CD4-positive, alpha-beta T cell (primary cell): ENCODE measurements at places on chromosomes 4 and X. TPM values are rescaled to one million over a fixed set of nuclear protein-coding genes. Genes with fewer than 3 reads are reported as not detected.

DNA sequence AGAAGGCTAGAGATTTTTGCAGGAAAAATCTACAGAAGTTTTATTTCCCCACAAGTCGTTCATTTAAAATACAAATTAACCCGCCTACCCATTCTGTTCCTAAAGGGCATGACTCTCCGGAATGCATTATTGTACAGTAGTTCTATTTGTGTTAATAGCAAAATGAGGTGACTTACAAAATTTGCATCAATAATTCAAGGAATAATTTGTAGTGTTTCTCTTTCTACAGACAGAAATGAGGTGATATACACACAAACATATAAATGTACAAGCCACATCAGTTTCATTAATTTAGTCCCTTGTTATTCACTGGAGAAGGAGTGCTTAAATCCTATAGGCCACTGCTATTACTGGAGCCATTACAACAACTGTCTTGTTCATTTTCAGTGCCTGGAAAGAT is 501.3 kb upstream of the DIAPH2 start:
- DNase-seq, result no peak
- H3K36me3 ChIP-seq, result no peaks in the 10 kb centered on the region
- H3K4me1 ChIP-seq, result no peaks in the 10 kb centered on the region
- no peak overlapping the region for H3K27ac ChIP-seq
- H3K27me3 ChIP-seq, result no peaks in the 10 kb centered on the region

GRCh38 chr4:132071815-132072214 is 1077.3 kb upstream of the PCDH10 start:
- no peak for DNase-seq
- no peak overlapping the region for H3K27ac ChIP-seq
- no peaks in the 10 kb centered on the region for H3K36me3 ChIP-seq
- no peak overlapping the region for H3K4me3 ChIP-seq
- H3K4me1 ChIP-seq, result no peaks in the 10 kb centered on the region
- H3K27me3 ChIP-seq, result no peaks in the 10 kb centered on the region

DNA sequence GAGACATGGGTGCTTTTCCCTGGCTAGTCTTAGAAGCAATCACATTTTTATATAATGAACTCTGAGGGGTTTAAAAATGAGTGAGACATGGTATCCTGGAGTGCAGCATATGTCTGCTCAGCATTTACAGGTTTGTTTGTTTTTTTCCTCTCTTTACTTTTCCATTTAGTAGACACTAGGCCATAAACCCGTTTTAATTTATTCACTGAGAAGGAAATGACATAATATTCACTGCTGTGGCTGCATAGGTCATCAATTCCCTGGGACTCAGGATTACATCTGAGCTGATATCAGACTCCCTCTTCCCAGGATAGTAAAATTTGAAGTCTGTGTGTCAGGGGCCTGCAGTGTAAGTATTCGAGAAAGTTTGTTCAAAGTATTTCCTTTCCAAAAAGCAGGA is 178.9 kb upstream of the SPRY1 start:
- no peaks in the 10 kb centered on the region for H3K27me3 ChIP-seq
- no peaks in the 10 kb centered on the region for H3K4me1 ChIP-seq
- H3K4me3 ChIP-seq, result no peak overlapping the region
- no peak overlapping the region for H3K27ac ChIP-seq

DNA sequence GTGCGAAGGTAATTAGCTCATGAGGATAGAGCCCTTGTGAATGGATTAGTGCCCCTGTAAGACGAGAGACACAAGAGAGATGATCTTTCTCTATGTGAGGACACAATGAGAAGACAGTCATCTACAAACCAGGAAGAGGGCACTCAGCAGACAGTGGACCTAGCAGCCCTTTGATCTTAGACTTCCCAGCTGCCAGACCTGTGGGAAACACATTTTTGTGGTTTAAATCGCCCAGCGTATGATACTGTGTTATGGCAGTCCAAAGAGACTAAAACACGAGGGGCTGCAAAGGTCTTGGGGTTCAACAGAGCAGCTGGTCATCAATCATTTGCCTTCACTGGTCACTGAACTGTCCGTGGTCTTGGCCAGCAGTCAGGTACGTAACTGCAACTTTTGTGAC is 9.2 kb upstream of the SYNPO2 start:
- H3K4me1 ChIP-seq, result no peaks in the 10 kb centered on the region
- H3K36me3 ChIP-seq, result no peaks in the 10 kb centered on the region
- H3K27ac ChIP-seq, result no peak overlapping the region
- H3K4me3 ChIP-seq, result no peak overlapping the region
- H3K27me3 ChIP-seq, result no peaks in the 10 kb centered on the region
- DNase-seq, result no peak

DNA sequence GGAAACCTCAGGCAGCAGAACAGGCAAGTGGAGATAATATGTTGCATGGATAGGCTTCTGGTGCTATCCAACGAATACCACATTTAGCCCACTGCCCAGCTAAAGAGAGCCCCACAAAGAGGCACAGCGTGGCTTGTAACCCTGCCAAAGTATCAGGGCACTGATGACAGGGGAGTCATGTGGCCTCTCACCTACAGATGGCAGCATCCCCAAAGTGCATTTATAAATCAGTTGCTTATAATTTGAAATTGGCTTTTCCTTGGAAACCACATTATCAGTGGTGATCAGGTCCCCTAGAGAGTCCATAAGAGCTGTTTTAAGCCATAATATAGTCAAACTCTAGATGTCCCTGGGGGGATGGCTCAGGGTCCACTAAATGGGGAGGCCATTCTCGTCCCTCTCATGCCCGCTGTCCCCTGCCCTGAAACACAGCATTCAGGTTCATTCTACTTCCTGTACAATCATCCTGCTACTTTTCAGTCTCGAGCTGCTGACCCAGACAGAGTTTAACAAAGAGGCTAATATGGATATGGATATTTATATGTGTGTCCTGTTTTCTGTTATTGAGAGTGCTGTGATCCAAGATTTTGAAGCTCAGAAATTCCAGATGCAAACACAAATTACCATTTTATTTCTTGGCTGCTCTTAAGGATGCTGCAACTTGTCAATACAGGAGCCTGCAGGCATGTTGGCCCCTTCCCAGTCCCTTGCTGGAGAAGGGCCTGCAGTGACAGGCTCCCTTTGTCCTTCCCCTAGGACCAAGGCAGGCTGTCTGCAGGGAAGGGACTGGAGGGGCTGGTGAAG is 28.5 kb downstream of the SRPX start:
- no peak overlapping the region for H3K27ac ChIP-seq
- H3K27me3 ChIP-seq, result peaks cover 5% of the 10 kb centered on the region
- H3K4me3 ChIP-seq, result no peak overlapping the region
- peak; percentile 18 for DNase-seq

DNA sequence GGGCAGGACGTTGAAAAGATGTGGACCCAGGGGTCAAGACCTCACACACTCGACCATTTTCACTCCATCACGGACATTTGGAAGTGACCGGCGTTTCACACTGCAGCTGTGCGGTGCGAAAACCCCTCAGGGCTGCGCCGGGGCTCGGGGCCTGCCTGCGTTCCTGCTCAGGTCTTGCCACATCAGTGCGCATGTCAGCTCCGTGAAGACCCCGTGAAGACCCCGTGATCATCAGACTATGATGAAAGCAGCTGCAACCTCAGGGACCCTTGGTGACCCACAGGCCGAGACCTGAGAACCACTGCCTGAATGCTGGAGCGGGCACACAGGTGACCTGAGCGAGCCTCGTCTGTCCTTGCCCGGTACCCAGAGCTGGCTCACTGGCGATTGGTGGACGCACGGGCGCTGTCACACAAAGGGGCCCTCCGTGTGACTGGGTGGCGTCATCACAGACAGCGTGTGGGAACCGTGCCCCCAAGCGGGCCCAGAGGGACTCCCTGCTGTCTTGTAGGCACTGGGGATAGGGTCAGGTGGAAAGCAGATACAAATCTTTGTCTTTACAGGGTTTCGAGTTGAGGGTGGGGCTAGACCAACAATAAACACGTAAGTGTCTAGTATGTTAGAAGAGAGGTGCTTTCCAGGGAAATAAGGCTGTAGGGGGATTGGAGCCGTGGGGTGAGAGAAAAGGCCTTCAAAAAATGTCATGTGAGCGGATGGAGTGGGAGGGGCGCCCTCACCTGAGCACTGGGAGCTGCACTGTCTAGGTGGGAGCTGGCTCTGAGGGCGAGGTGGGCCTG is 12.7 kb downstream of the MSANTD1 start:
- no peak overlapping the region for H3K4me3 ChIP-seq
- no peaks in the 10 kb centered on the region for H3K4me1 ChIP-seq
- no peak overlapping the region for H3K27ac ChIP-seq
- H3K36me3 ChIP-seq, result no peaks in the 10 kb centered on the region
- H3K27me3 ChIP-seq, result no peaks in the 10 kb centered on the region

DNA sequence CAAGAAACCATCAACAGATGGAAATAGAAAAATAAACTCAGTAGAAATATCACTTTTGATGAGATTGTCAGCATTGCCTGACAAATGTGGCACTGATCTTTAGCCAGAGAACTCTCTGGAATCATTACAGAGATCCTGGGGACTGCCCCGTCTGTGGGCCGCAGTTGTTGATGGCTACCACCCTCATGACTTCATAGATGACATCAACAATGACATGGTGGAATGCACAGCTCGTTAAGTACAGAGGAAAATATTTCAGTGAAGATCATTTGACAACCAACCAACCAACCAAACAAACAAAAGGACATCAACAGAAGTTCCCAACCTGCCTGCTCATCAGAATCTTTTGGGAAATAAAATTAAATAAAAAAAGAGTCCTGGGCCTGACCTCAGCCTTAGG is 132.6 kb downstream of the UCHL1 start:
- DNase-seq, result no peak
- H3K27ac ChIP-seq, result no peak overlapping the region
- H3K4me3 ChIP-seq, result no peak overlapping the region
- H3K36me3 ChIP-seq, result no peaks in the 10 kb centered on the region
- H3K27me3 ChIP-seq, result no peaks in the 10 kb centered on the region
- no peaks in the 10 kb centered on the region for H3K4me1 ChIP-seq

- no peak for DNase-seq
- no peaks in the 10 kb centered on the region for H3K36me3 ChIP-seq
- H3K27me3 ChIP-seq, result no peaks in the 10 kb centered on the region
- no peak overlapping the region for H3K4me3 ChIP-seq
Observed at GRCh38 chr4:116829187-116829586, 256.2 kb downstream of the TRAM1L1 start.

GRCh38 chr4:154574311-154574710 is 11.5 kb downstream of the FGB start:
- DNase-seq, result no peak
- no peaks in the 10 kb centered on the region for H3K4me1 ChIP-seq
- H3K4me3 ChIP-seq, result no peak overlapping the region

DNA sequence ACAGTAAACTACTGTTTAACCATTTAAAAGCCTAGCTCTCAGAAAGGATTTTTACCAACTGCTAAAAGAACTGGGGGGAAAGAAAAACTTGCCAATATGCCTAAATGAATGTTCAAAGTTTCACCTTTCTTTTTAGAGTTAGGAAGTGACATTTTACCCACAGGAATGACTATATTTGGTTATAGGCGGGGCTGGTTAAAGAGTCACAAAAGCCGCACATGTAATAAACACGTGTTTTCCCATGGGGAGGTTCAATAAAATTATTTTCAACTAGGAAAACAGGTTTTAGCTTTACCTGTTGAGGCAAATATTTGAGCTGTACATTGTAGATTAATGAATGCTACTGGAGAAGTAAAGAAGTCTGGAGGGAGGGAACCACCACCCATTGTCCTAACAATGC is 41.6 kb upstream of the UGDH start:
- DNase-seq, result no peak
- H3K36me3 ChIP-seq, result no peaks in the 10 kb centered on the region
- H3K4me3 ChIP-seq, result no peak overlapping the region
- H3K27ac ChIP-seq, result no peak overlapping the region
- no peaks in the 10 kb centered on the region for H3K27me3 ChIP-seq

GRCh38 chr4:132642016-132642817 is 506.9 kb upstream of the PCDH10 start:
- H3K27me3 ChIP-seq, result no peaks in the 10 kb centered on the region
- H3K4me1 ChIP-seq, result no peaks in the 10 kb centered on the region

GRCh38 chrX:138858438-138858837 is 146.9 kb upstream of the FGF13 start:
- no peak for DNase-seq
- no peak overlapping the region for H3K4me3 ChIP-seq
- no peaks in the 10 kb centered on the region for H3K36me3 ChIP-seq
- no peak overlapping the region for H3K27ac ChIP-seq
- no peaks in the 10 kb centered on the region for H3K27me3 ChIP-seq

DNA sequence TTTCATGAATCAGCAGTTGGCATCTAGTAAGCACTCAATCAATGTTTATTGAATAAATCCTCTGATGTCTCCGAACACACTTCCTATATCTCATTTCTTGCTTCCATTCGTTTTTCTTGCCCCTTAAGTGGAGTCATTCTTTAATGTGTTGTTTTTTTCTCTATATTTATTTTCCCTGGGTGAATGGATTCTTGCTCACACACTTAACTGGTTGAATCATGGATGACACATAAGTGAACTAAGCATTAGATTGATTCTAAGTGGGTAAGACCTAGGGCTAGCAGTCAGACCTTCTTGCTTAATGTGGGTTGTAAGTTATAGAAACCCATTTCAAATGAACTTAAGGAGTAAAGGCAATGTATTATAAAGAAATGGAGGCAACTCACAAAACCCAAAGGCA is 111.1 kb downstream of the RTL3 start:
- H3K36me3 ChIP-seq, result no peaks in the 10 kb centered on the region
- no peaks in the 10 kb centered on the region for H3K4me1 ChIP-seq
- no peak for DNase-seq
- no peak overlapping the region for H3K4me3 ChIP-seq
- no peaks in the 10 kb centered on the region for H3K27me3 ChIP-seq

Gene ADH1A
- not detected for total RNA-seq

Gene MAGEA9B
- not detected for total RNA-seq

Gene NPY2R
- total RNA-seq, result not detected

Gene ADH1B
- total RNA-seq, result not detected

Gene DOCK11
- 68.2 TPM for total RNA-seq

Gene CSAG1
- not detected for total RNA-seq

Gene FAM47E
- 0.34 TPM for total RNA-seq

Gene ARHGAP36
- total RNA-seq, result not detected

Gene NAAA
- 32.6 TPM for total RNA-seq

Gene NWD2
- not detected for total RNA-seq

Gene SPANXC
- total RNA-seq, result not detected

Gene CT45A3
- not detected for total RNA-seq
